Hypothalamus (tissue), 51 donors: ENCODE measurements at places on chromosomes 12 and 14.

GRCh38 chr14:105176513-105176912 is 4.6 kb downstream of the NUDT14 start:
- no peak for DNase-seq

- no peak for DNase-seq
Observed at GRCh38 chr14:104383088-104383995, 196.2 kb upstream of the C14orf180 start.

DNA sequence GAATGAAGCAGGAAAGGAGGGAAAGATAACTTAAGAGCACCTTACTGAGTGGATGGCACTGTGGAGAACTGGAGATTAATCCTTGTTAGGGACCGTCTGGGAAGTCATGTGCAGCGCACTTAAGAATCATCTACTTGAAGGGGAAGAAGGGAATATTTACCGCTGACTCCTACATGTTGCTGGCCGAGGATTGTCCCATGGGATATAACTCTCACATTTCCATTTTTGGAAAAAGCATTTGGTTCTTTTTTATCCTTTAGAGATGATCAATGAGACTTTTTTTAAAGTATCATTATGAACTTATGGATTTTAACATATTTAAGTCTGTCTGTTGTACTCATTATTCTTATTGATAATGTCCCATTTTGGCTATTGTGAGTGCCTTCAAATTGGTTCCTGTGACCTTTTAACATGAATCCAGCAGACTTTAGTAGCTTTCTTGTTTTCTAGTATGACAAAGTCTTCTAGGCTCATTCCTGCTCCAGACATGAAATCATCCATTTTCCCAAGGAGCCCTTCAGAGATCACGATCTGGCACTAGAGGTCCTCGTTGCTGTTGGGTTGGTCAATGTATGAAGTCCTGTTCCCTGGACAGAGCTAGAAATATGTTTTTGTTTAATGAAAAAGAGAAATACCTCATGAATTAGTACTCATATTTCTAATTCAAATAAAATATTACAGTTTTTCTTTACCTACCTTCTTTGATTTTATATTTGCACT is 20.2 kb upstream of the FAM234B start:
- DNase-seq: no peak

GRCh38 chr14:21003788-21004346 is 4.8 kb downstream of the SLC39A2 start:
- DNase-seq: no peak

DNA sequence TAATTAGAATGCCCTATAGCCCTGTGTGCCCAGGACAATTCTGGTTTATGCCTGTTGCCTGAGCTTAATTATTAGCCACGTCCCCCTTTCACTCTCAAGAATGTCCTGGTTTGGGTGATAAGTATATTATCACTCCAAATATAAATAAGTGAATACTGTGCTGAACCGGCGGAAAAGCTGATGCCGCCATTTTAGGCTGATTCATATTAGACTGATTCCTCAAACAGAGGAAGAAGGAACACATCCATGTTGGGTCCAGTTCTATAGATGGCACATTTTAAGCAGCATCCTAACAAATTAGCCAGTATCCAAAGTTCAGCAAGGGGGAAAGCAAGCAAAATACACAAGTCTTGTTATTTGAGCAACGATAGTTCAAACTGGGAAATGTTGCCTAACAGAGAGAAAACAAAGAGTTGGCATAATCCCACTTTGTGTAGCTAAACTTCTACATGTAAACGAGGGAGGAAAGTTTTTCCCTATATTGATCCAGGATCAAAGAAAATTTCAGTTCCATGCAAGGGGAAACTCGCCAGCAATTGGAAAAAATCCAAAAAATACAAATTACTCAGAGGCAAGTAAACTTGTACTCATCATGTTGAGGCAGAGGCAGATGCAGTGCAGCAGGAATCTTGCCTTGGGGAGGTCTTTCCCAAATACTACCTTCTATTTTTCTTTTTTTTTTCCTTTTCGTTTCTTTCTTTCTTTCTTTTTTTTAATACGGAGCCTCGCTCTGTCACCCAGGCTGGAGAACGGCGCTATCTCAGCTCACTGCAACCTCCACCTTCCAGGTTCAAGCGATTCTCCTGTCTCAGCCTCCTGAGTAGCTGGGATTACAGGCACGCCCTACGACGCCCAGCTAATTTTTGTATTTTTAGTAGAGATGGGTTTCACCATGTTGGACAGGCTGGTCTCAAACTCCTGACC is 96.2 kb downstream of the ITPR2 start:
- no peak for DNase-seq

DNA sequence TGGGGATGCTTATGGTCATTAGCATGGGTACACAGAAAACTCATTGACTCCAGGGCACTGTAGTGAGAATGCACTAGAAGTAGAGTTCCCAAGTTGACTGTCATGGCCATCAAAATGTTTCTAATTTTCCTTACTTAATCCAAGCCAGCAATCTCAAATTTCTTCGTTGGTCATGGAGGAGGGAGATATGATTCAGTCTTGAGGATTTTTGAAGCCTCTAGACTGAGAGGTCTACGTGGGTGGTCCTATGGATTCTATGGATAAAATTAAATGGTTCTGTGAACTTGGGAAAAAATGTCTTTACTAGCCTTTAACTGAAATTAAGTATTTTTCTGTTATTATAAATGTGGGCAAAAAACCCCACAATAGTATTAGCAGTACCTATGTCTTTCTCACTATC is 508.5 kb downstream of the FUT8 start:
- DNase-seq: no peak

DNA sequence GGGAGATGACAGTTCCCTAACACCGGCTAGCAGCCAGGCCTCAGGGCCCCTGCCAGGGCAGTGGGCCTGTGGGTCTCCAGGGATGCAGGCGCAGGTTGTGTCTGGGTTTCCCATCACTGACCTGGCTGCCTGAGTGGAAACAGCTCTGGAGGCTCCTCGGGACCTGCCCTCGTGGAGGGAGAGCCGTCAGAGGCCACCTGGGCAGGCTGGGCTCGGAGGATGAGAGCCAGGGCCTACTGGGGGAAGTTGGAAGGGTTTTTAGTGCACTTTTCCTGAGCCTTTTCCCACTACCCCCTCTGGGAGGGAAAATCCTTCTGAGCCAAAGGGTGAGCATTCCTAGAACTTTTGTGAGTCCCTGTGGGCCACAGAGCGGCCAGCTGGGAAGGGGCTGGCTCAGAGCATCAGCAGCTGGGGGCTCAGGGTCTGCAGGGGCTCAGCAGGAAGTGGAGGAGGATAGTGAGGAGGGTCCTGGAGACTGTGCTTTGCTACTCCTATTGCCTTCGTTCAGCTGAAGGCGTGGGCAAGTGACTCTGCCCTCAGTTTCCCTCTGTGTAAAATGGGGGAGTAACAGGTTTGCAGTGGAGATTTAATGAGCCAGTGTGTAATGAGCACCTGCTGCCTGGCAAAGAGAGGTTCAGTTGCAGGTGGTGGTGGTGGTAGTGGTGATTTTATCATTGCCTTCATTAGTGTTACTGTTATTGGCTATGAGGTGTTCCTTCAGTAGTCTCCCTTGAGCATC is 1.8 kb downstream of the SH2B3 start:
- DNase-seq: no peak

- peak; percentile 87 for DNase-seq
Observed at GRCh38 chr14:67674480-67675218, at the start of gene VTI1B. Gene VTI1B (minus strand): TSS chr14:67674632. CDS start chr14:67674489, 143 bp downstream.

DNA sequence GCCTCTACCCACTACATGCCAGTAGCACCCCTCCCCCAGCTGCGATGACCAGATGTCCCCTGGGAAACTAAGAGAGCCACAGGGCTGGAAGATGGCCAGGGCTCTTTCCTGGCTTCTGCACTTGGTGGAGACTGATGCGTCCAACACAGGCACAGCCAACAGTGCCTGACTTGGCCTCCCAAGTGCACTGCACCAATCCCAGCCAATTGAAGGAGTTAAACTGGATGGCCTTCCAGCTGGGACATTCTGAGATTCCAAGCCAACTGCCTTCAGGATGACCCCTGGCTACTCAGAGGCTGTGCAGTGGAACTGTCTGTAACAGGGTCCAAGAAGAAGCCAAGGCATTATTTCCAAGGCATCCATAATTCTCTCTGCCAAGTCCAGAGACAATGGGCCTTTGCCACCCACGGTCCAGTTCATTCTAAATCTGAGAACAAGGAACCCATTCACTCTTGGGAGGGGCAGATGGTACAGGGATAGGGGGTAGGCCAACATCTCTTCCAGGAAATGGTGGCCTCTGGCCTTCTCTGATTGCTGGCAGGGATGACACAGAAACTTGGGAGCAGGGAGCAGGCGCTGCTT is 35.2 kb downstream of the PRIMA1 start:
- peak; percentile 64 for DNase-seq

GRCh38 chr14:69673578-69674305 is 62.3 kb downstream of the SUSD6 start:
- no peak for DNase-seq

DNA sequence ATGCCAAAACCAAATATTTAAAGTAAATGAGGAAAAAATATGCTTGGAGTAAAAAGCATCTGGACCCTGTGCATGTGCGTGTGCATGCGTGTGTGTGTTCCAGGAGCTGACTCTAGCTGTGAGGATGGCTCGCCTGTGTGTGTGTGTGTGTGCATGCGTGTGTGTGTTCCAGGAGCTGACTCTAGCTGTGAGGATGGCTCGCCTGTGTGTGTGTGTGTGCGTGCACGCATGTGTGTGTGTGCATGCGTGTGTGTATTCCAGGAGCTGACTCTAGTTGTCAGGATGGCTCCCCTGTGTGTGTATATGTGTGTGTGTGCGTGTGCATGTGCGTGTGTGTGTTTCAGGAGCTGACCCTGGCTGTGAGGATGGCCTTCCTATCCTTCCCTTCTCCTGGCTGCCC is 357.7 kb downstream of the CACNA1C start:
- DNase-seq: no peak

- no peak for DNase-seq
Observed at GRCh38 chr14:76984787-76985375, 43.6 kb downstream of the IRF2BPL start.

GRCh38 chr12:66733839-66734238 is 55.0 kb upstream of the GRIP1 start:
- DNase-seq: no peak
